NCI-H1048 (cell line): ENCODE measurements at places on chromosomes 16 and 17.

DNA sequence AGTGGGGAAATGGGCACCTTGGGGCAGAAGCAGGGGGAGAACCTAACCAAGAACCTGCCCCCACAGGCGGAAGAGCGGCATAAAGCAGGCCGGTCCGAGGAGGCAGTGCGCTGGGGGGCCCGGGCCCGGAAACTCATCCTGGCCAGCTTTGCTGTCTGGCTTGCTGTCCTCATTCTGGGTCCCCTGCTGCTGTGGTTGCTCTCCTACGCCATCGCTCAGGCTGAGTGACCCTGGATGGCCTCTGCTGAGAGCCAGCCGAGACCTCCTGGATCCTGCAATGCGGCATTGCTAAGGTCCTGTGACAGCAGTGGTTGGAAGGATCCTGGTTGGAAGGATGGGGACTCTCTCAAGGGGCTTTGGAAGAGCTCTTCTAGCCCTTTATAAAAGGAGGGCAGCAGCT, 4.5 kb upstream of the PHKG2 start:
- DNase-seq, result no peak

- no peak for DNase-seq
These were observed 31.0 kb downstream of the RND2 start for GRCh38 chr17:43056051-43056450.

GRCh38 chr17:39081851-39082250, 69.6 kb downstream of the PLXDC1 start:
- DNase-seq, result no peak

DNA sequence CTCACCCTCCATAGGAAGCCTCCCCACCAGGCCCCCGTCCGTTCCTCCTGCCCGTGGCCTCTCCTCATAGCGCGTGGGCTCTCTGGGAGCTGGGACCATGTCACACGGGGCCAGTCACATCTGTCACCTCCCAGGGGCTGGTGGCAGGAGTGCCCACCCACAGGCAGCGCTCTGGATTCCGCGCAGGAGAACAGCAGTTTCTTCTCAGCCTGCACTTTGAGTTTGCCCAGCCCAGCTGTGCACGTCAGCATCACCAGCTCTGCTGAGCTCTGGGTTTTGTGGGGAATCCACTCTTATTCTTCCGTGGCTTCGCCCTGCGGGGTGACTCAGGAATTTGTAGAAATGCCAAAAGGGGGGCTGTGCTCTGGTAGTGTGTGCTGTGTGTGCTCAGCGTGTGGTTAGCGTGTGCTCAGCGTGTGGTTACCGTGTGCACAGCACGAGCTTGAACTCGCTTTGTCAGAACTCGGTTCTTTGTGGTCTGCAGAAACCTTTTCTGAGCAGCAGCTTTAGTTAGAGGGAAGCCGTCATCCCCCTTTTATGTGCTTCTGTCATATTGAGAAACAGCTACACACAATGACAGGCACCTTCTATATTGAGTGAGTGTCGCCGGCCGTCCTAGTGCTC, 3.2 kb downstream of the ACSF3 start:
- no peak for DNase-seq

DNA sequence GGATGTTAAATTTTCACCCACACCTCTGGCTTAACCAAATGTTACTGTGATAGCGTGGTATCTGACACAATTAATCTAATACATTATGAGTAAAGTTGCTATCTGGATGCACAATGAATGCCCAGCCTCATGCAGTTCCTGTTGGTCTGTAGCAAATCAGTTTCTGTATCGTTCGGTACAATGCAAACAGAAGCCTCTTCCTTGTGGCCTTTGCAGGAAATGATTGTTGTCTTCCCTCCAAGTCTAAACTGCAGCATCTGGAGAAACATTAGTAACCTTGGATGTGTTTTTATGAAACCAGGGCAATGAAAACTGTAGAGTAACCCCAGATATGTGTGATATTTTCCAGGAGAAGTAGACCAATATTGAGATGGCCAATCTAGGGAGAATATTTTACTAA, 46.8 kb downstream of the CYB561 start:
- DNase-seq, result no peak

DNA sequence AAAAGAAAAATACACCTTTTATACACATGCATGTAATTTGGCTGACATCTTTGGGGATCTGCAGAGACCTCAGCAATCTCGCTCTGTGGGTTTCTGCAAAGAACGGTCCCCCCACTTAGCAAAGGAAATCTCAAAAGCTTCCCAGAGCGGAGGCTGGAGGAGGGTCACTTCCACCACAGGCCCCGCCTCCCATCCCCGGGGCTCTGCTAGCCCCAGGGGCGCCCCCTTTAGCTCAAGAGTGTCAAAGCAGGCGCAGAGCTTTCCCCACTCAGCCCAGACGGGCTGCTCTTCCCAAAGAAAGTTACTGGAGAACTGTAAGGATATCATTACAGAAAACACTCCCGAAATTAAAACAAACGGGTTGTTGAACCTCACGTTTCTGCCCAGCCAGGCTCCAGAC, 11.4 kb downstream of the SLC13A5 start:
- DNase-seq, result no peak

GRCh38 chr17:32461853-32462617, 17.7 kb downstream of the PSMD11 start:
- peak; percentile 24 for DNase-seq

DNA sequence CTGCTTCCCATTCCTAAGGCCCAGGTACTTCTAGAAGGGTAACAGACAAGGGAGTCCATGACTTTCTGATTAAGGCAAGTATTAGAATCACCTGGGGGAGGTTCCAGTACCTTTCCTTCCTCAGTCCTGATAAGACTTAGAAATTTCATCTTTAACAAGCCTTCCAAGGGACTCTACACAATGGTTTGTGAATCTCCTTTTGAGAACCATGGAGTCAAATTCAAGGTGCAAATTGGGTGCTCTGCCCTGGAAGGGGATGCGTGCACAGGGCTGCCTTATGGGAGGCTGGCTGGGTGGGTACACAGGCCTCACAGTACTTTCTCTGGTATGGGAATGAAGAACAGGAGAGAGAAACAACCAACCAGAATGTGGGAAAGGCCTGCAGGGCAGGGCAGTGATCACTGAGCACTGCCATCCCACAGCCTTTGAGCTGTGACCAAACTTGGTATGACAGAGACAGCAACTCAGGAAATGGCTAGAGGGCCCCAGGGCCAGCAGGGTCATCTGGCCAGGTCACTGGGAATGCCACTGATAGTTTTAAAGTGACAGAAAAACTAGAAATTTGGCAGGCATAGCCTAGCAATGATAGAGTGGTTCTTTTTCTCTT, 3.6 kb upstream of the TMIGD1 start:
- DNase-seq, result no peak

DNA sequence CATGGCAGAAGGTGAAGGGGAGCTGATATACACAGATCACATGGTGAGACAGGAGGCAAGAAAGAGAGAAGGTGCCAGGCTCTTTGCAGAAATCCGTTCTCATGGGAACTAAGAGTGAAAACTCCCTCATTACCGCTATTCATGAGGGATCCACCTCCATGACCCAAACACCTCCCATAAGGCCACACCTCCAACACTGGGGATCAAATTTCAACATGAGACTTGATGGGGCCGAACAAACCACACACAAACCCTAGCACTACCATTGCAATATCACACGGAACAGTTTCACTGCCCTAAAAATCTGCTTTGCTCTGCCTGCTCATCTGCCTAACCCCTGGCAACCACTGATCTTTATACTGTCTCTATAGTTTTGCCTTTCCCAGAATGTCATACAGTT, 34.8 kb downstream of the C17orf67 start:
- DNase-seq, result no peak

DNA sequence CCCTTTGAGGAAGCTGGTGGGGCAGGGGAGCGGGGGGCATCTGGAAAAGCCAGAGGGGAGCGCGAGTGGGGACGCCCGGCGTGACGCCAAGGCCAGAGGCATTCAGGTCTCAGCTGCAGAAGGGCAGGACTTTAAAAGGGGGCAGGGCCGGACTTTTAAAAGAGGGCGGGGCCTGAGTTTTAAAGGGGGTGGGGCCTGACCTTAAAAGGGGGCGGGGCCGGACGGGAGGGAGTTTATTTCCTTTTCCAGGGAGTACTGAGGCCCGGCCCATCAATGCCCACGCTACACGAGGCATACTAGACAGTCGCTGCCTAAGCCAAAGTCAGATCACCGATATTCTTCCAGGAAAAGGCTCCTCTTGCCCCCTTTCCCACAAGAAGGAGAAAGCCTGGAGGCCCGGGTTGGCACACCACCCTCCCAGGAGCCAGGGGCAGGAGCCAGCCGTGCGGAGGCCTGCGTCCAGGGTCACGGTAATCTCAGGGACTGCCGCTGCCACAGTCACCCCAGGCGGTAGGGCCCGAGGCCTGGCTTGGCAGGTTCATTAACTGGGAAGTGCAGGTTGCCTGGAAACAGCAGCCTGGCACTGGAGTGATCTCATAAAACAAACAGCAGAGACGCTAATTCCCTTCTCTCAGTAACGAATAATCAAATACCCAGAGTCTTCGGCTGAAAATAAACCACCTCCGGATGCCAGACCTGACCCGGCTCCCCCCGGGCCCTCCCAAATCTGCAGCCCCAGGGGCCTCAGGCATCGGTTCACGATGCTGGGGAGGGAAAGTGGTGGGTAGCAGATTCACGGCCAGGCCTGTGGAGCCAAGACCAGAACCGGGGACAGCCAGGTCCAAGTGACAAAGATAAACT, 90.7 kb downstream of the TIMM22 start:
- peak; percentile 43 for DNase-seq

- no peak for DNase-seq
These were observed 17.2 kb downstream of the TMEM114 start for GRCh38 chr16:8572919-8573724.

DNA sequence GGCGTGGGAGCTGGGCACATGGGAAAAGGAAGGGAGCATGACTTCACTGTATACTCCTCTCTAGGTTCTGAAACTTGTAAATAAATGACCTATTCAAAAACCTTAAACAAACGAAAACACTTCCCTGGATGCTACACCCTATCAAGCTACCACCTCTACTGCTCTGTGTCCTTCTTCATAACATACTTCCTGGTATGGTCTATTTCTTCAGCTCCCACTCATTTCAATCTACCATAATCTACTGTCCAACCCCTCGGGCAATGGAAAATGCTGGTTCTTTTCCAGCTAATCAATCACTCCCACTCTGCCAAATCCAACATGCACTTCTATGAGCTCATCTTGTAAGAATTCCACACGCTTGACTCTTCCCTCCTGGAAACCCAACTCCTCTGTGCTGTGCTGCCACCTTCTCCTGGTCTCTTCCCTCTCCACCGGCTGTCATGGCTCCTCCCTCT, 42.4 kb downstream of the AMFR start:
- no peak for DNase-seq
